Non-pigmented ciliary epithelial cell (primary cell): ENCODE measurements at places on chromosomes 5 and 9.

DNA sequence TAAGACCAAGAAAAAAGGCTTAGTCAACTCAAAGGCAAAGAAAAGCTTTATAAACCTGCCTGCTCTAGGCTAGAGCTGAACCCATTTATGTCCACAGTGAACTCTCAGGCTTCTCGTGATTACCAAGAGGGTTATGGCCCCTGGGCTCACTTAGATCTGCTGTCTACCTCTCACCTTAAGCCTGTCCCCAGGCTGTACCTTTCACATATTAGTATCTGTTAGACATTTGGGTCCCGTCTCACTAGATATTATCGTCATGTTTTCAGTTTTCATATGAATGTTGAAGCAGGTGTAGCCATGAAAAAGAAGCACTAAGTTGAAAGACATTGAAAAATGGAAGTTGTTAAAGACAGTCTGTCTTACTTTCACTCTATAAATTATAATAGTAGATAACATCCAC lies 75.2 kb upstream of the COX7C start:
- DNase-seq, result no peak

GRCh38 chr5:72353046-72353445 lies 32.9 kb downstream of the PTCD2 start:
- DNase-seq, result no peak

- no peak for DNase-seq
These were observed 30.1 kb upstream of the ZBED3 start for GRCh38 chr5:77117161-77117560.

DNA sequence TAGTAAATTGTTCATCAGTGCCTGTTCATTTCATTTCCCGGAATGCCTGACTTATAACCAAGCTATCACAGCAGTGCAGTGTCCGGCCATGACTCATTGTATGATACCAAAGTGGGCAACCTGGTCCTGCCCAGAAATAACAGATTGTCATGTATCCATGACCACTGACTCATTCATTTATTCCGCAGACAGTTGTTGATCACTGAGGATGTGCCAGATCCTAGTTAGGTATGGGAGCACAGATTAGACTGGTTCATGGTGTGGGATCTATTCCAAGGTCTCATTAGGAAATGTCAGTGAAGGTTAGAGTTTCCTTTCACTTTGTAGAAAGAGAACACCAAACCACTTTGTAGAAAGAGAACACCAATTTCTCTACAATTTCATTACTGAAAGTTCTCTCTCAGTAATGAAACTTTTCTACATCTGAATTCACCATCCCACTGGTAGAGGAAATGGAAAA lies 8.7 kb downstream of the NREP start:
- DNase-seq, result no peak

GRCh38 chr5:175226506-175226905 lies 217.5 kb downstream of the DRD1 start:
- no peak for DNase-seq

GRCh38 chr5:60738461-60738860 lies 38.5 kb upstream of the DEPDC1B start:
- DNase-seq, result no peak

GRCh38 chr9:37550781-37551180 lies 25.4 kb downstream of the FBXO10 start:
- no peak for DNase-seq

DNA sequence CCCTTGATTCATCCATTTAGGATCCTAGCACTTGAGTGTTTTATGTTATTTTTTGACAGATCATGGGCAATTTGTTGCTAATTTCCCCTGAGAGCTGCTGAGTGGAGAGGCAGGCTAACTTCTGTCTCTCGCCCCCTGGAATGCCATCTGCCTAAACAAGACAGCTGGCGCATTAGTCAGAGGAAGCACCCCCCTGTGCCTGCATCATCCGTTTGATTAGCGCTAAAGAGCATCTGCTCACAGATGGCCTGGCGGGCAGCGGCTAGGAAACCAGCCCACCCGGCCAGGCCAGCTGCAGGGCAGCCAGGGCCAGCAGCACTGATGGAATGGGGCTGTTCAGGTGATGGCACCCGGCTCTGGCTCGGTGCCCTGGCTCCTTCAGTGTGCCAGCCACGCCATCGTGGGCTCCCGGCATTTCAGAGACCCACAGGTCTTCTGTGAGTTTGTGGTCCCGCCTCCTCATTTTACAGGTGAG lies 22.9 kb upstream of the ASS1 start:
- DNase-seq, result peak; percentile 59

GRCh38 chr5:177447611-177448243 lies 1.1 kb downstream of the PRR7 start:
- no peak for DNase-seq
